ENCODE measurements at places on chromosomes 5 and 9.

DNA sequence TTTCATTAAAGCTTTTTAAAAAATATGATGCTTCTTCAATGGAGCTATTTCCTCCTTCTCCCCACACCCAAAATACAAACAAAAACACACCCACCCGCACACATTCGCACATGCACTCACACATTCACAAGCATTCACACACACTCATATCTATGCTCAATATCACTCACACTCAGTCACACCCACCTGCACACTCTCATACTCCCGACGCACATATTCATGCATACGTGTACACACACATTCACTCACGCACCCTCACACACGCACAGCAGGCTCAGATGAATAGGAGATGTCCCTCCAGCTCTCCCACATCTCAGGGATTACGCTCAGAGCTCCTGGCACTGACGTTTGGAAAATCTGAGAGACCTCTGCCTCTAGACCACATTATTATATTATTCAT lies 25.7 kb upstream of the TENT4A start:
- no peak for DNase-seq

- DNase-seq: no peak
These were observed 37.1 kb downstream of the TENT4A start for GRCh38 chr5:6750142-6750840.

DNA sequence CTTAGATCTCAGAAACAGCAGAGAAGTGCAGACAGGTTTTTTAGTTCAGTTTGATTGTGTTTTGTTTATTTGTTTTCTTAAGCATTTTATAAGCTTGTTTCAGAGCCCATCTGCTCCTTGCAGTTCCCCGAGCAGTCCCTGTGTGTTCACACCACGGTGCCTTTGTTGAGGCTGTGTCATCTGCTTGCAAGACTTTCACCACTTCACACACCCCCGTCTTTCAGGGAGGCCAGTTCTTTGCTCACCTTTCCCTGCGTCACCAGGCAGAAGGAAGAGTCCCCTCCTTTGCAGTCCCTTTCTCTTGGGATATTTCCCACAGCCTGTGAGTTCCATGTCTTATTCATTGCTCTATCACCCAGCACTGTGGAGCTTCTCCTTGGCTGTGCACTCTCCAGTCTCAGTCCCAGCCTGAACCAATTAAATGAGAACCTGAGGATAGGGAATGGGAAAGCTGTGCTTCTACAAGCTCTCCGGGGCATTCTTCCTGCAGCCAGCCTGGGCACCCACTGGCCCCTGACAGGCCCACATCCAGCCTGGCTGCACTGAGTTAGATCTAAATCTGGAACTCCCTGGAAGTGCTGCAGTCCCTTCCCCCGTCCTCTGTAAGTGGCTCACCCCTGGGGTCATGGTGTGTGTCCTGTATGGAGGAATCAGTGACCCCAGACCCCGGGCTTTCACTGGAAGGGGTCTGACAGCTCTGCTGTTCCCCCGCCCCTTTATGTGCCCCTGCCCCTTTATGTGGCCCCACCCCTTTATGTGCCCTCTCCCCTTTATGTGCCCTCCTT lies 5.5 kb downstream of the MVB12B start:
- DNase-seq: no peak

GRCh38 chr5:149382517-149383220 lies 3.6 kb upstream of the IL17B start:
- DNase-seq: no peak

DNA sequence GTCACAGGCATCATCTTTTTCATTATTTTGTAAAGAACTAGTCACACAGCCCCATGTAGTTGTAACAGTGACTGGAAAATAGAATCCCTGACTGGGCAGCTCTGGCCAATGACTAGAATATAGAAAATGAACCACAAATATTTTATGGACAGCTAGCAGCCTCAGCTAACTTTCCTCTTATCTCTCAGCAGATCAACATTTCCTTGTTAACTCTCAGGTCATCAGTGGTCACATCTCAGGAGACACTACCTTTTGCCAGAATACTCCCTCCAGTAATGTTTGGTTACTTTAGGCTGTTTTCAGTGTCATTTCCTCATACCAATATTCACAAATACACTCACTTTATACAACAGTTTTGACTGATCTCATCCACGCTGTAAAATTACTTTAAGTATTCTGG lies 43.9 kb downstream of the FAM169A start:
- DNase-seq: no peak

DNA sequence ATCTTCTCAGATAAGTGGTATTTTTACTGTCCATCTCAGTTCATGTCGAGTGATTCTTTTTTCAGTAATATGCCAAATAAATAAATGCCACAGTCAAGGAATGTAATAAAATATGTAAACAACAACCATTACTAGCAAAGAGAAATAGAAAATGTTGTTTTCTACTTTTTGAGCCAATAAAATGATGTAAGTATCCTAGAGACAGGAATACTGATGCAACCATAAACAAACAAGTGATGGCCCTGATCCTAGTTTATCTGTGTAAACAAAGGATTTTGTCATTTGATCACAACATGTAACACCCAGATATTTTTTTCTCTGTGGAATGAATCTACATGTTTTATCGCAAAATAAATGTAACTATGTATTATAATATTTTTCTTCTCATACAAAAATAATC lies 1852.8 kb downstream of the EFNA5 start:
- DNase-seq: no peak

DNA sequence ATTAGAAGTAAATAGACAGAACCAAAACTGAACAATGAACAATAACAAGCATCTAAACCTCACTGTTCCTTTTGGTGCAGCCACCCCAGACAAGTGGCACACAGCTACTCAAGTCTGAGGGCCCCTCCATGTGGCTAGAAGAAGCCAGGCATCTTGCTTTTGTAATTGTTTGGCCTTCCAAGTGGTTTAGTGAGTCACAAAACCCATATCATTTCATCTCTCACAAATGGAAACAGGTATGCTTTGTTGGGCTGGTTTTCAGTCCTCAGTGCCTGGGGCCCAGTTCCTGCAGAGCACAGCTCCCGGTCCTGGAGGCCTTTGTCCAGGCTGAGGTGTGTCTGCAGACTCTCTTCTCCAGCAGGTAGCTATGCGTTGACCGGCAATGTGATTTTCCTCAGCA lies 16.7 kb downstream of the PRLR start:
- DNase-seq: no peak

DNA sequence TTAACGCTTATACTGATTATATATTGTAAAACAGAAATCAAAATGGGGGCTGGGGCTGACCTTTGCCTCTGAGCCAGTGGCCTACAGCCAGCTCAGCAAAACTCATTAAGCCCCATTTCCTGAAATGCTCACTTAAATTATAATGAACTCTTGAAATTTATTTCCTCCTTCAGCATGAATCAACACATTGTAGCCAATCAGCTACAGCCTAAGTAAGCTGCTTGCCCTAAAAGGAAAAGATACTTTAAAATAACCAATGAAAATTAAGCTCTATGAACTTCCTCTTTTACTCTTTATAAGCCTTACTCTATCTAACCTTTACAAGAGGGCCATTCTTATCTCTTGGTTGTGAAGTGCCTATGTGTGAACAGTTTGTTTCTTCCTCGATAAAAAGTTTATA lies 33.5 kb upstream of the SUB1 start:
- DNase-seq: no peak
